ENCODE measurements at places on chromosomes 11 and 22.

DNA sequence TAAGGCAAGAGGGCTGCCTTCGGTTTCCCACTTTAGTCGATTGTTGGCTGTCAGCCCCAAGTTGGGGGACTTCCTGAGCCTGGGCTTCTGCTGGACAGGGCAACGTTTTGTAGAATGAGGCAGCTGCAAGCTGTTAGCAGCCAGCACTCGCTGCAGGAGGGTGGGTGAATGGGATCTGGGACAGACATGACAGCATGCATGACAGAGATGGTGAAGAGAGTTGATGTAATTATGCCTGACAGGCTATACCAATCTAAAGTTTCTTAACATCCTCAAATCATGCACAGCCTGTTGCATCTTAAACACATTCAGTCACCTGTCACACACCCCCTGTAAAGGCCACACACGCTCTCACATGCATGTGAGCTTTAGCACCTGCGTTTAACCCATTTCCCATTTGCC lies 49.2 kb downstream of the CWC15 start:
- no peak for DNase-seq

GRCh38 chr22:37383341-37383740 lies 43.9 kb downstream of the ELFN2 start:
- DNase-seq: no peak

GRCh38 chr22:47632701-47633100 lies 870.3 kb downstream of the TBC1D22A start:
- no peak for DNase-seq

DNA sequence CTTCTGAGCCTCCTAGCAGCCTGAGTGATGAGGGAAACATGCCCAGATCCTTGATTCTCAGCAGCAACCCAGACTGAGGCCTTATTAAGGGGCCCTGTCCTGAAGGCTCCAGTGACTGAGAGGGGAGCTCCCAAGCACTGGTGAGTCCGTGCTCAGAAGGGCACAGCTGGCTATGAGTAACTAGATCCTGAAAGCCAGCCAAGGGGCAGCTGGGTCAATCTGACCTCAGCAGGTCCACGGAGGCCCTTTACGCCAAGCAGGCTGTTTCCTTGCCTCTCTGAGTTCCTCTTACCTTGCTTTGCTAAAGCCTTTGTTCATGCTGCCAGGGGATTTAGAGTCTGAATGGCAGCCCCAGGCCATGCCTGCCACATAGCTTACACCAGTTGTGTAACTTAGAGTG lies 19.3 kb upstream of the MIEF1 start:
- DNase-seq: no peak

- peak; percentile 76 for DNase-seq
Observed at GRCh38 chr11:32006799-32007388, 84.0 kb upstream of the RCN1 start.

DNA sequence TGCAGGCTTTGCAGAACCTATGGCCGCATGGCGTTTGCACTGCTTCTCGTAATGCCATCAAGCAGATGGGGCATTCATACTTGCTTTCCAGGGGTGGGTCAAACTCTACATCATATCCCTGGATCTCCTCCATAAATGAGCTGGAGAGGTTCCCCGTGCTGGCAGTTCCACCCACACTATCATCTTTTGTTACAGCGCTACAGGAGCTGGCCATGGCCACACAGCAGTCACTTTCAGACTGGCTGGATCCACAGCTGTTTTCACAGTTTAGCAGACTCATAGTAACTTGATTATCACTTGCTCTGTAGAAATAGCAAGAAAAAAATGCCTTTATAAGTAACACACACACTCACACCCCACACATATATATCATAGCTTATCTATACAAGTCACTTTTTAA lies 8.8 kb downstream of the TRAF6 start:
- DNase-seq: no peak

- no peak for DNase-seq
Observed at GRCh38 chr22:25154667-25154999, 45.0 kb upstream of the CRYBB3 start.

- peak; percentile 2 for DNase-seq
Observed at GRCh38 chr22:30908051-30908461, 60.5 kb downstream of the MORC2 start.

DNA sequence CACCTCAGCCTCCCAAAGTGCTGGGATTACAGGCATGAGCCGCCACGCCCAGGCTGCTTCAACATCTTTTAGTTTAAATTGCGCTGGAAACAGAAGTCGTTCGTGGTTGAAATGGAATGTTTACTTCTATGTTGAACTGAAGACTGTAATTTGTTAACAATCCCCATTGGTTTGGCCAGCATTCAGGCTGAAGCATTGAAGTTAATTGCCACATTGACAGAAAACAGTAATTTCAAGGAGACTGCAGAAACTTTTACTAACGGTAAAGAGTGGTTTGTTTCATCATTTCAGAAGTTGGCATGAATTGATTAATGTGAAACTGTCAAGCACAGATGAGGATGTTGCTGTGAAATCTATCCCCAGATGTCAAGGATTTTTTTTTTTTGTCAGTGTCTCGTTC lies 14.2 kb downstream of the AP5B1 start:
- DNase-seq: peak; percentile 80

DNA sequence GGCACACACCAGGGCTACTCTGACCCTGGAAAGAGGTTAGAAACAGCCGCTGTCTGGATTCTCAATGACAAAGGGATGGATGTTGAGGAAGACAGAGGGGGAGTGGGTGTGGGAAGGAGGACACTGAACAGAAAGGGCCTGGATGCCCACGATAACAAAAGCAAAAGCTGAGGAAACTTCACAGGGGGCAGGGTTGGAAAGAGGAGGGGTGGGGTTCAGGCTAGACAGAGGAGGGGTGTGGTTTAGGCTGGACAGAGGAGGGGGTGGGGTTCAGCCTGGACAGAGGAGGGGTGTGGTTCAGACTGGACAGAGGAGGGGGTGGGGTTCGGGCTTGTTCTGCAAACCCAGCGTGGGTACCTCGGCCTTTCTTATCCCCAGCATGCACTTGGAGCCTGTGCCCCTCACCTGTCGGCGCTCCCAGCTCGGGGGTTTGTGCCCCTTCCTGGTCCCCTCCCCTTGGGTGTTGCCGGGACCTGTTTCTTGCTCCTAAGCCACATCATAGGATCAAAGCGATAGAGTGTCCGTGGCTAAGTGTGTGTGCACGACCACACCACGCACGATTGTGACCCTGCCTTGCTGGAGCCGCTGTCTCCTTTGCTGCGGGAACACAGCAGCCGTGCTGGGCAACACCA lies 75.6 kb downstream of the BRD1 start:
- peak; percentile 6 for DNase-seq

DNA sequence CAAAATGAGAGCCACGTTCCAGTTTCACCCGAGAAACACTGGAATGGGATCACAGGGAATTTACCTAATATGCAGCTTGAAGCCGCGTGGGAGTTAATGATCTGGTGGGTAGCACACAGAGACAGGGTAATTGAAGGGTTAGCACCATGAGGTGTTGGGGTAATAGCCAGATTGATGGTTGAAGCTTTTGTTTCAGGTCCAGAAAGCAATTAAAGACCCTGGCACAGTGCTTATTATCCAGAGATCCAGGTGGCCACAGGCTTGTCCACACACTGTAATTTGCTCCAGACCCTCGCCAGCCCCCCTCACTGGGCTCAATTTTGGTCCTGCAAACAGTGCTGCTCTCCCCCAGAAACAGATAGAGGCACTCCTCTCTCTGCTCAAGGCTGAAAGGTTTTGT lies 282.5 kb upstream of the ISX start:
- DNase-seq: no peak

DNA sequence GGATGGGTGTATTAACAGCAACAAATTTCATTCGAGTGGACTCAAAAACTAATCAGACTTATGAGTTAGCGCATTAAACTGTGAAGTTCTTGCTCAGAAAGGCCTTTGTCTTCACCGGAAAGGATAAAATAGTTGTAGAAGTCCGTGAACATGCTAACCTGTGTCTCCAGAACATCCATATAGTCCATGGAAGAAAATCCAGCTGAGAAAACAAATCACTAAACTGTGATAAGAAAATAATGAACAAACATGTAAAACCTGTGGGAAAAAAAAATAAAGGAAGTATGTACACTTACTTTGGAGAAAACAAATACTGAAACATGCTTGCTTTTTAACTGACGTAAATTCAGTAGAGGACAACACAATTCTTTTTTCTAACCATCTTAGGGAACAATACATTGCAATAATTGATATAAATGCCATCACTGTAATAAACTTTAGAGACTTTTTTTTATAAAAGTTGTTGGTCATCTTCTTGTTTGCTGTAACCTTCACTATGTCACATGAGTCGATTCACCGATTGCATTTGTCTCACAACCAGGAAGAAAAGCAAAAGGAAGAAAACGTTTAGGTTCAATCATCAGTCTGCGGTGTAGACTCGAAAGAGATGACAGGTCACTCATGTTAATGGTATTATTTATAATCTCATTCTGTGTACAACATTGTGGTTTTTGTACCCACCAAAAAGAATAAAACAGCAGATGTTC lies 41.9 kb downstream of the MSANTD4 start:
- no peak for DNase-seq

DNA sequence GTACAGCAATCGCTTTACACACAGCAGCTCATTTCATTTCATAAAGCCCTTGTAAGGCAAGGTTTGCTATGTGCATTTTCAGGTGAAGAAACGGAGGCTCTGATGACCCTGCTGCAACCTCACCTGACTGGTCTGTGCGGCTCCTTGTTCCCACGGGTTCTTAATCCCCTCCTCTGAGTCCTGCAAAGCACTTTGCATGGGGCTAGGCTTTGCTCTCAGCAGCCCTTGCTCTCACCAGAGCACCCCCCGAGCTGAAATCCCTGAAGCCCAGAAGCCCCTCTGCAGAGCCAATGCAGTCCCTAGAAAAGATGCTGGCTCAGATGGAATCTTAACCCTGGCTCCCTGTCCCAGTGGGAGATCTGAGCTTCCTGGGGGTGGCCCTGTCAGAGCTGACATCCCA lies 11.0 kb upstream of the APOL6 start:
- DNase-seq: no peak

- DNase-seq: peak; percentile 98
Observed at GRCh38 chr22:41367039-41367679, 14.6 kb upstream of the TEF start.

DNA sequence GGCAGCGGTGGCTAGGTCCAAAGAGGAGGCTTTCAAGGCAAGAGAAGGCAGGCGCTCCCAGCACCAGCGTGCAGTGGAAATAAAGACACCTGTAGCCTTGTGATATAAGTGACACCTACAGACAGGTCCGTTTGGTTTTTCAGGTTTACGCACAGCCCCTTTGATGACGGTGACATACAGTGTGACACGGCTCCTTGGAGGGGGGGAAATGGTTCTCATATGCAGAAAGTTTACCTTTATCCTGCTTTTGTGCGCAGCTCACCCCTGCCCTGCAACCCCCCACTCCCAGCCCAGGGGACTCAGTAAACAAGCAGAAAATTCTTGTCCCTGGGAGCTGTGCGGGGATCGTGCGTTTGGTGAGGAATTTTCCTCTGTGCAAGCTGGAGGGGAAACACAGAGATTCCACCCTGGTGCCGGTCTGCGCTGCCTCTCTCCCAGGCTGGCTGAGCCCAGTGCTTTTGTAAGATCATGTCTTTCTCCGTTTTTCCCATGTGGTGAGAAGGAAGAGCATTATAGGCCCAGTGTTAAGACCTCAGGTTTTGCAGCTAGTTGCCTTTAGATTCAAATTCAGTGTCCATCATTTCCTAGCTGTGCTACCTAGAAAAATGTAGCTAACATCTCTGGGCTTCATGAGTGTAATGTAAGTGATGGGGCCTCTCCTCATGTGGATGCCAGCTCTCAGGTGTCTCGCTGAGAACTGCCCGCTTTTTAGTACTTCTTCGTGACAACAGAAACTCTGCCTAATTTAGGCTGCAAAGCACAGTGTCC lies at the start of gene ELF5:
Gene ELF5 (minus strand): TSS at position 113 of the 768 bp plus-strand sequence. CDS start 8,045 bp downstream, outside the sequence.
- DNase-seq: no peak

DNA sequence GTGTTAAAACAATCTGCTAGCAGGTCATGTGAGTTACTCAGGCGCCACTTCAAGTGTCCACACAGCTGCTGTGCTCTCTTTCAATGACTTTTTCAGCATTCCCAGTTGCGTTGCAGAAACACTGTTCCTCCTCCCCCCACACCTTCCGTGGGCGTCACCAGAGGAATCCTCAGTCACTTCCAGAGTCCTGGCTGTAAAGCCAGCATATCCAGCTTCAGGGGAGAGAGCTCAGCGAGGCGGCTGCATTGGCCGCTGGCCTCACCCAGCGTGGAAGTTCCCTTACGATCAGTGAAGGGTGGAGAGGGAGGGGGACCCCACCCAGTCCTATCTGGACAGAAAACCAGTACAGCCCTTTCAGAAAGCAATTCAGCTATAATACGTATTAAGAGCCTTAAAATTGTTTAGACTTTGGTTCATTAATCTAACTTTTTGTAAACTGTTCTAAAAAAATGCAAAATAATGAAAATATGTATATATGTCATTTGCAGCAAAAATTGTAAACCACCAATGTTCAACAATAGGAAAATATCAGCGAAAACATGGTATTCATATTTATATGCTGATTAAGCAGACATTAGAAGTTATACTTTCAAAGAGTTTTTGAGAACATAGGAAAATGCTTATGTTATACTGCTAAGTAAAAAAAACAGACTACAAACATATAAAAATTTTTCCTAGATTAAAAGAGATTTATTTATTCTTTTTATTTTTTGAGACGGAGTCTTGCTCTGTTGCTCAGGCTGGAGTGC lies 2.8 kb upstream of the ANO9 start:
- DNase-seq: peak; percentile 73

DNA sequence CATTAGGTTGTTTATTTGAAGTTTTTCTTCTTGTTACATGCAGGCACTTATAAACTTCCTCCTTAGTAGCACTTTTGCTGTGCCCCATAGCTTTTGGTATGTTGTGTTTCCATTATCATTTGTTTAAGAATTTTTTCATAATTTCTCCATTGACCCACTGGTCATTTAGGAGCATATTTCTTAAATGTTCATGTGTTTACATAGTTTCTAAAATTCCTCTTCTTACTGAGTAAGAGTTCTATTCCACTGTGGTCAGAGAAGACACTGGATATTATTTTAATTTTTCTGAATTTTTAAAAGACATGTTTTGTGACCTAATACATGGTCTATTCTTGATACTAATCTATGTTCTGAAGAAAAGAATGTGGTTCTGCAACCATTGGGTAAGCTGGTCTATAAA lies 333.0 kb downstream of the DDX10 start:
- DNase-seq: no peak

DNA sequence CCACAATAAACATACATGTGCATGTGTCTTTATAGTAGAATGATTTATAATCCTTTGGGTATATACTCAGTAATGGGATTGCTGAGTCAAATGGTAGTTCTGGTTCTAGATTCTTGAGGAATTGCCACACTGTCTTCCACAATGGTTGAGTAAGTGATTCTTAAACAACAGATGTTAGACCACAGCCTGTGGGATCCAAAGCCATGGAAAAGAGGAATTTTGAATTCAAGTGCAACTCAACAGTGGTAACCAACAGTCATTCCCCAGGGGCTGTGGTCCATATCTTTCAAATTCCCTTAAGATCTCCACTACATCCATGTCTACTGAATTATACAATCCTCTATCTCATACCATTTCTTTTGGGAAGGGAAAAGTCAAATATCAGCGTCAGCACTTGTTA lies 321.5 kb downstream of the LARGE1 start:
- no peak for DNase-seq

Data from GM03348 (cell line).